ENCODE measurements at places on chromosomes 4 and X.

- DNase-seq = peak; percentile 57
Observed at GRCh38 chrX:47501226-47502074, 18.4 kb upstream of the ZNF41 start.

- peak; percentile 20 for DNase-seq
Observed at GRCh38 chrX:3717742-3718420, 4.4 kb upstream of the PRKX start.

GRCh38 chr4:48138936-48139335 lies 4.9 kb upstream of the TXK start:
- no peak for DNase-seq

DNA sequence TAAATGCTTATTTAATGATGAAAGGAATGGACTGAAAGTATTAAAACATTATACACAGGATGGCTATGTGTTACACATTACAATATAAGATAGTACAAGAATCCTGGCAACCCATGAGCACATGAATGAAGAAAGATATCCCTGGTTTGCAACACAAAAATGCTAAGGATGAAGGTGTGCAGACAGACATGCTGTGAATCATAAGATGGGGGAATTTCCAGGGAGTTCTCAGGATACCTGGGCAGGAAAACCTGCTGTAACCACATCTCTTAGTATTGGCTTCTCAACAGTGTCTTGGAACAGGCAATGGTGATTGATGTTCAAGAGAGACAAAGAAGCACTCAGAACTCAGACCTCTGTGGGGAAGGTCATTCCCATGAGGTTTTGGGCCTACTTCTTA lies 23.9 kb upstream of the ANOS1 start:
- peak; percentile 10 for DNase-seq

DNA sequence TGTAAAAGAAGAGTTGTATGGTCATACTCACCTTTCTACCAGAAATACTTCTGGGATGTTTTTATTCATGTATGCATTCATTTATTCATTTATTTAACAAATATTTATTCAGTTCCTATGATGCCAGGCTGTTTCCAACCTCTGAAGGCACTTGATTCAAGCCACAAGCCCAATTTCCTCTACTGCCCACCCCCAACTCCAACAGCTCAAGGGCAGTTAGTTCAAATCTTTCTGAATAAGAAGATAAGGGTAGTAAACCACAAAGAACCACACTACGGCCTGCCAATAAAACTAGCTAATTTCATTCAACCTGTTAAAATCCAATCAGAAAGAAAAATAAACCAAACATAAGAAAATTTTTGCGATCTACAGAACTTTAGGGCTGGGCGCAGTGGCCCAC lies 31.2 kb downstream of the LRBA start:
- DNase-seq = no peak

DNA sequence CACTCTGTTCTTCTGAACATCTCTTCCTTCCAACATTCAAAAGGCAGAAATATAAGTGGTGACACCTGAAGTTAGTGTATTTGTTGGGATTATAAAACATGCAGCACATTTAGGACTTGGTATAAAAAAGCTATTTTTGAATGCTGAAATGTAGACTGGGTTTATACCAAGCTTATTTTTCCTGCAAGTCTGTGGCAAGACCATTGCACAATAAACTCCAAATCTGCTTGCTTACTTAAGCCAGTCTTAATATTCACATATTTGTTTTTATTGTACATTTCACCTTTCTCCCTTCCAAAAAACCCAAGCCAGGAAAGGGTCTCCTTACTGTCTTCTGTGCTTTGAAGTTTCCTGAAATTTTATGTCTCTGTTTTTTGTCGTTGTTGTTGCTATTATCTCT lies 63.7 kb downstream of the FHIP1A start:
- no peak for DNase-seq

DNA sequence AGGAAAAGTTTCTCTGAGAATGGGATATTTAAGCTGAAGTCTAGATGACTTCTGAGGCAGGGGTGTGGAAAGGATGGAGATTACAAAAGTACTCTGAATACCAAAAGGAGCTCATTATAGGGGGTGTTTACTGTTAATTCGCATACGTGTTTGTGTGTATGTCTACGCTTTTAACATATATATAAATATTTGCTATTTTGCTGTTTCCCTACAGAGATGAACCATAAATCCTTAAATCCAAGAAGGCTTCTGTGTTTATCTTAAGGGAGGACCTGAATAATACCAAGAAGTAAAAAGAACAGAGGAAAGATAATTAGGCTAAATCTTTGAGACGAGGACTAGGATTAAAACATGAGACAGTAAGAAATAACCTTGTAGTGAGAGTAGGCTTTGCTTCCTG lies 166.0 kb downstream of the ARAP2 start:
- no peak for DNase-seq

DNA sequence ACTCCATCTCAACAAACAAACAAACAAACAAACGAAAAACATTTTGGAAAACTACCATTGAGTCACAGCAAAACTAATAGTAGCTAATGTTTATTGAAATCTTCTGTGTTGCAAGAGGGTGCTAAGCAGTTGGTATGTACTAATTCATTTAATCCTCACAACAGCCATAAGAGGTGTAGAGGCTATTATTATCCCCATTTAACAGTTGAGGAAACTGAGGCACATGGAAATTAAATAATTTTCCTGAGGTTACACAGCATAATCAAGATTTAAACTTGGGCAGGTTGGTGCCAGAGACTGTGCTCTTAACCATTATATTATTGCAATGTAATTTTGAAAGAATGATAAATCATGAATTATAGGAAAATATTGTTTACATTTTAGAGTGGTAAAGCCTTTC lies 17.5 kb upstream of the RHOH start:
- no peak for DNase-seq

DNA sequence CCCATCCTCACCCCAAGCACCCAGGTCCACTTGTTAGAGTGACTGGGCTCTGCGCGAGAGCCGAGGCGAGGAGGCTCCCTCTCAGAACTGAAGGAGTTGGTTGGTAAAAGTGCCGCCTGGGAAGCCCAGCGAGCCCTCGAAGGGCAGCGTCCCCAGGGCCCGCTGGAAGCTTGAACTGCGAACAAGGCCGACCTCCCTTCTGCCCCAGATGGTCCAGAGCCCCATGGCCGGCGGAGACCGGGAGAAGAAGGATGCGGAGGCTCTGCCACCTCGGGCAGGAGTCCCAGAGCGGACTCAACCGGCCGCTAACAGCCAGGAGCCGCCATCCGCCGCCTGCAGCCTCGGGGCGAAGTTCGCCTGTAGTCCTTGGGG lies 116.3 kb upstream of the TEX13C start:
- DNase-seq = no peak

DNA sequence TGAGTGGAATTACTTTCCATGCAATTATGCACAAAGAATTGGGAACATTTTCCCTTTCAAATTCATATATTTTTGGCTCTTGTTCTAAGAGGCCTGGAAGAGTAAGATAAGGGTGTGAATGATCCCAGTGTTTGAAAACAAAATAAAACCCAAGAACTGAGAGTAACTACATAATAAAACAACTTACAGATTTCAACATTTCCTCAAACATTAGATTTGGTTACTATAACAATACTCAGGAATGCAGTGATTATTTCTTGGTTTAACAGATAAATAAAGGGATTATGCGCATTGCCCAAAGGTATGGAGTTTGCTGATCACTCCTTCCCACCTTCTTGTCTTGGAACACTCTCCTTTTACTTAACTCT lies 292.5 kb downstream of the CAMK2D start:
- DNase-seq = no peak

DNA sequence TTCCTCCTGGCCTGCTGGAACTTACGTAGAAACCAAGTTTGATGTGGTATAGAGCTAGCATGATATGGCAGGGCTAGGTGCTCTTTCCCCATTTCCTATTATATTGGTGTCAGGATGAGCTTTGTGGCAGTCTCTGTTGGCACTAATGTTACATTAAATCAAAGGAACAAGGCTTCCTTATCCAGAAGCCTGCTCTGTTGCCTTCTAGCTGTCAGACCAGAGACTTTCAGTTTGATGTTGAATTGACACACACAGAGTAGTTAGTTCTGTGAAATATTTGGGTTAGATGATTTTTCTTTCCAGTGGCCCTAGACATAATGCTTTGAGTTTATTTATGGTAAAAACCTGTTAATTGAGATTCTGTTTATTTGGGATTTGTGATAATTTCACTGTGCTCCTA lies 10.0 kb downstream of the CNKSR2 start:
- no peak for DNase-seq

DNA sequence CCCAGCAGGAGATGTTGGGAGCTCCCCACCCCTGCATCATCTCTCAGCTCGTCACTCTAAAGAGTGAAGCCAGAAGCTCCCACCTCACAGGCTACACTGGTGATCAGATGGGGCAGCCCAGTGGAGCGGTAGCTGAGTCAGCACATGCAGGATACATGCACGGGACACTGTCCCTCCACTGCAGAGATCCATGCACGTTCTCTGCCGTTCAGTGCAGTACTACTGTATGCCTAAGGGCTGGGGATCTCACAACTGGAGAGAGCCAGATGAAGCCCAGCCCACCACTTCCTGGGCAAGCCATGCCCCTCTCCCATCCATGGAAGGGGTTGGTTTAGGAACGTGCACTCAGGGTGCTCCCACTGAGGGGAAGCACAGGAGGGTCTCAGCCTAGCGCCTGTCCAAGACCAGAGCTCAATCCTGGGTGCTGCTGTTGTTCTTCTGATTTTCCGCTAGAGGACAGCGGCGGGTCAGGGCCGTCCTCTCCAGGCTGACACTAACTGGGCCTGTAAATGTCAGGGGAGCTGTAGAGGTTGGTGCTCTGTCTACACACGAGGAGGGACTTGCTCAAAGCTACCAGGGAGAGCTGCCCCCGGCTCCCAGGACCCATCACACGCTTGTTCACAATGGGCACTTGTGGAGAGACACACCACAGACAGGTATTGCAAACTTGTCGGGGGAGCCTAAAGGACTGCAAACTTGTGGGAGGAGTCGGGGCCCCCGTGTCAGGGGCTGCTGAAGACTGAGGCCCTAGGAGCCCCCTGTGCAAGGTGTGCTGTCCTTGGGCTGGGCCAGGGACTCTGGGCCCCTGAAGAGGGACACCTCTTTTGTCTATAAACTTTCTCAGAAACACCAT lies 18.2 kb upstream of the ABLIM2 start:
- DNase-seq = peak; percentile 31

- no peak for DNase-seq
Observed at GRCh38 chr4:47531954-47532321, 46.9 kb downstream of the ATP10D start.

DNA sequence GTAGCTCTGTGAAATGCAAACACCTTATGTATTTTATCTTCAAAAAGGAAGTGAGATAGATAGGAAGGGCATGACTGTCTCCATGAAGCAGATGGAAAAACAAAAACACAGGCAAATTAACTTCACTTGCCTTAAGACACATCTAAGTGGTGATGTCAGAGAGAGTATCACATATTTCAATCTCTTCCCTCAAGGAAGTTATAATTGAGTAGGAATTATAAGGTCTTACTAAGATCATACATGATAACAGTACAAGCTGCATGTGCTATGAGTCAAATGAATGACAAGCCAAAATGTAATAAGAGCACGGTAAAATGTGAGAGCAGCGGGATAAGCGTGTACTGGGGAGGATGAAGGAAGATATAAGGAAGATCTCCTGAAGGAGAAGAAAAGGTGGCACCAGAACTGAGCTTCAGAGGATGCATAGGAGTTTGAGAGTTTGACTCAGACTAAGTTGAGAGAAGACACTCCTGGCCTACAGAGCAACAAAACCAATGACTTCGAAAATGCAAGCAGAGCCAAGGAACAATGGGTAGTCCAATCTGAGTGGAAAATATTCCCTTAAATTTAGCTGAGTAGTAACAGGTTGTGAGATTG lies 43.3 kb upstream of the GALNT7 start:
- DNase-seq = peak; percentile 8

DNA sequence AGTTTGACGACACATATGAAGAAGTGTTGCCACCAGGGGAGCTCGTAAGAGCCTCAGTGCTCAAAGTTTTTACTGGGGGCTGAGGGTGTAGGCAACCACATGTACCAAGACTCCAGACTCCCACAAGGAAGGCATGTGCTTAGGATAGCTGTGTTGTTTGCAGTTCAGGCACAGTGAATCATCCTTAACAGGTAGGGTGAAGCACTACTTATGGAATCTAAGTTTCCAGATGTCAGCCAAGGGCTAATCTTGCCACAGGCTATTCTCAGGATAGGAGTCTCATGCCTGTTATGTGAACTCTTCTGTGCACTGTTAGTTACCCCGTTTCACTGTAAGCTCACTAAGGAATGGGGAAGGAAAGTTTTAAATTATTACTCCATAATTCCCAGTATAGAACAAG lies 202.6 kb downstream of the TMA16 start:
- peak; percentile 86 for DNase-seq

- DNase-seq = no peak
Observed at GRCh38 chr4:30559481-30559880, 160.7 kb upstream of the PCDH7 start.

- DNase-seq = no peak
Observed at GRCh38 chr4:75823812-75824211, 78.4 kb downstream of the PPEF2 start.

GRCh38 chrX:11970578-11971359 lies 167.5 kb upstream of the FRMPD4 start:
- peak; percentile 12 for DNase-seq

GRCh38 chr4:68904786-68905185 lies 46.8 kb downstream of the UGT2A3 start:
- DNase-seq = no peak

DNA sequence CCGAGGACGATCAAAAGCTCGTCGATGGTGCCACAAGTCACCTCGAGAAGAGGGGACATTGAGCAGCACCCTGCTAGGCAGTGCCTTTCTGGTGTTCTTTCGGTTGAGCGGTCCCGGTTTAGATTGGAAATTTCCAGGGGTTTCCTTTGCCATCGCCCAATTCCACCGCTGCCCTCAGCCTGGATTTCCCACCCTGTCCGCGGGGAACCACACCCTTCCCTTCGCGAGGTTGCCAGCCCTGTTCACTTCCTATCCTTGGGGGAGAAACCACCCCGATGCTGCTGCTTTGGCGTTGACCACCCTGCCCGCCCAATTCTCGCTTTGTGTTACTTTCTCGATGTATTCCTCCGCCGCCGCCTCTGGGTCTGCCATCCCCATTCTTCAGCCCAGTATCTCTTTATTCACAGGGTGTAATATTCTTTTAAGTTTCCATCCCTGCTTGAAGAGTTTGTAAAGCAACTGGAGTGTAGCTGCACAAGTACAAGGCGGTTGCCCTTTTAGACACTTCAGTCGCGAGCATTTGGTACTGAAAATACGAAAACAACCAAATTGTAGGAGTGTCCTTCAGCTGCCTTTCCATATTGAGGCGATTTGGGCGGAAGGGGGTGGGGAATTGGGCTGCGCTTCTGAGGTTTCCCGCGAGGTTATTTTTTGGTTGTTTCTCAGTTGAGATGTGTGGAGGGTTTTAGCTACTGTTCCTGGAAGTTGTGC lies 1.1 kb downstream of the OGT start:
- peak; percentile 40 for DNase-seq

GRCh38 chrX:42732506-42732905 lies 45.5 kb downstream of the PPP1R2C start:
- peak; percentile 62 for DNase-seq

Measured in astrocyte (in vitro differentiated cells and primary cell).